CD4-positive, alpha-beta T cell treated with Interleukin-6 at 100 ng/mL for 8 hours (primary cell): ENCODE measurements at places on chromosomes 6 and 20.
A peak's percentile ranks its signal among the peaks of the same experiment; 100 is the strongest.

DNA sequence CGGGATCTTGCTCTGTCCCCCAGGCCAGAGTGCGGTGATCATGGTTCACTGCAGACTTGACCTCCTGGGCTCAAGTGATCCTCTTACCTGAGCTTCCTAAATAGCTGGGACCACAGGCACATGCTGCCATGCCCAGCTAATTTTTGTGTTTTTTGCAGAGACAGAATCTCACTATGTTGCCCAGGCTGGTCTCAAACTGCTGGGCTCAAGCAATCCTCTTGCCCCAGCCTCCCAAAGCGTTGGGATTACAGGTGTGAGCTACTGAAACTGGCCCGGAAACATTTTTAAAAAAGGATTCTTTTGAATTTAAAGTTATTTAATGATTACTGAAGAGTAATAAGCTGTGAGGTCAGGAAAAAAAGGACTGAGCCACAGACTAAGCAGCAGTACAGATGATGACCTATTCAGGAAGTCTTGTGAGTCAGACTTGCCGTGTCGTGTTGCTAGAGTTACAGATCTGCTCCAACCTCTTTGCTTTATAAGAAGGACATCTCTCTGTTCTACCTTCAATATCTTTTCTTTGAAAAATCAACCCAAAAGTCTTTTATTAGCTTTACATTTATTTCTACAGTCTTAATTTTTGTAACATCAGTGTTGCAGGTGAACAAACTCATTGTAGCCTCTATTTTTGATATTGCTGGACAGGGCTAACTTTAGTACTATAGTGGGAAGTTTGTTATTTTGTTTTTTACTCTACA, 108.7 kb downstream of the NCOA3 start:
- DNase-seq, result peak; percentile 59

GRCh38 chr6:95364016-95364604, 213.2 kb upstream of the MANEA start:
- no peak for DNase-seq

- DNase-seq, result no peak
Measured at GRCh38 chr6:107110200-107110599, 5.1 kb downstream of the BEND3 start.

DNA sequence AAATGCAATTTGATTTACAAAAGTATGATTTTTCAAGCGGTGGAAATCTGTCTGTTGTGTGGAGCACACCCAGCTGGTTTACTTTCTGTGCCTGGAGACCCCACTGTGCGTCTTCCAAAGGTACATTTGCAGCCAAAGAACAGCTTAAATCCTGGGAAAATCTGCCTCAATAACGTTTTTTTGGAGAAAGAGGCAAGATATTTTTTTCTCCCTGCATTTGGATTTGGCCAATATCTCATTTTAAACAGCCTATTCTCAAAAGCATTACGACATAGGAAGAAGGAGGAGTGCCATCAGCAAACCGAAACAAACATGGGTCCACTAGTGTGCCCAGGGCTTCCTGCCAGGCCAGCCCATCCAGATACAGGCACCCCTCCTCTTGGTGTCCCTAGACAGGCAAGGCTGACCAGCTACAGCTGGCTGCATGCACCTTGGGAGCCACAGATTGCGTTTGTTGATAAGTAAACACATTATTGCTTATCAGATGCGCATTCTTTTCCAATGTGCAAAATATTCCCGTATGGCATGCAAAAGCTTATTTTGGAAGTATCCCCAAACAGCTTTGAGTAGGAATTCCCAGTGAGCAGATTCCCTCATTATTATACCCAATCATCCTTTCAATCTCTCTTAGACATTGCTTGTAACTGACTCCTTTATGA, 184.5 kb upstream of the MARCKS start:
- DNase-seq, result no peak

GRCh38 chr6:109874086-109874485, 104.0 kb upstream of the GPR6 start:
- no peak for DNase-seq

DNA sequence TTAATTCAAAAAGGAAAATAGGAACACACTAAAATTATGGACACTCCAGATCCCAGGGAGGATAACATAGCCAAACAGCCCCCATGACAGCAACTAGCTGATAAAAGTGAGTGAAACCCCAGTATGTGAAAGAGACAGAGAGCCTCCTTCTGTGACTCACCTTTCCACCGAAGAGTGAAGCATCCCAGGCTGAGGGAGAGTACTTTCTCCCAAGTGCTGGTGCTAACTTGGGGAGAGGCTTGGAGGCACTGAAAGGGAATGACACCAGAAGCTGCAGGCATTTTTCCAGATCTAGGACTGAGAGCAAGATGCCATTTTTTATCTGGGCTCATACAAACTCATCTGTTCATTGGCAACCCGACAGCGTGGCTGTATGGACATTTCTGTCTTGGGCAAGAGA, 339.8 kb downstream of the HTR1B start:
- DNase-seq, result no peak

- no peak for DNase-seq
Measured at GRCh38 chr20:50388733-50389437, 121.3 kb upstream of the PTPN1 start.

GRCh38 chr6:11682561-11682975, 96.0 kb downstream of the ADTRP start:
- no peak for DNase-seq

DNA sequence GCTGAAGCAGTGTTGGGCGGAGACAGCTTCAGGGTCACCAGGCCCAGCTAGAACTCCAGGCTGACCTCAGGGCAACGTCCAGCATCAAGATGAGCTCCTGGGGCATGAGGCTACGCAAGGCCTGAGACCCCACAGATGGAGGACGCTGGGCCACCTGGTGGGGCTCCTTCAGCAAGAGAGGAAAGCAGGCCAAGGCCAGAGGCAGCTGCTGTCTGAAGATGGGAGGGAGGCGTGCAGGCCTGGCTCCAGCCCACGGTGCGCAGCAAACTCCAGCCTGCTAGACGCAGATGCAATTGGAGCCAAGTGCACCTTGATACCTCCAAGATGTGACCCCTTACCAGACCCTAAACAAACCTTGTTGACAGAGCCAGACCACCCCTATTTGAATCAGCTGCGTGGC, 220.9 kb upstream of the RREB1 start:
- no peak for DNase-seq

GRCh38 chr6:113433335-113433991, 423.7 kb upstream of the MARCKS start:
- DNase-seq, result no peak

- DNase-seq, result no peak
Measured at GRCh38 chr20:1034415-1034789, 32.3 kb upstream of the RSPO4 start.

- no peak for DNase-seq
Measured at GRCh38 chr6:3369985-3370360, 86.9 kb downstream of the SLC22A23 start.

GRCh38 chr6:162973151-162973872, 245.5 kb downstream of the PACRG start:
- no peak for DNase-seq

GRCh38 chr6:15952231-15953151, 176.4 kb upstream of the MYLIP start:
- DNase-seq, result no peak

- DNase-seq, result peak; percentile 60
Measured at GRCh38 chr6:5302995-5303622, 41.8 kb downstream of the FARS2 start.

DNA sequence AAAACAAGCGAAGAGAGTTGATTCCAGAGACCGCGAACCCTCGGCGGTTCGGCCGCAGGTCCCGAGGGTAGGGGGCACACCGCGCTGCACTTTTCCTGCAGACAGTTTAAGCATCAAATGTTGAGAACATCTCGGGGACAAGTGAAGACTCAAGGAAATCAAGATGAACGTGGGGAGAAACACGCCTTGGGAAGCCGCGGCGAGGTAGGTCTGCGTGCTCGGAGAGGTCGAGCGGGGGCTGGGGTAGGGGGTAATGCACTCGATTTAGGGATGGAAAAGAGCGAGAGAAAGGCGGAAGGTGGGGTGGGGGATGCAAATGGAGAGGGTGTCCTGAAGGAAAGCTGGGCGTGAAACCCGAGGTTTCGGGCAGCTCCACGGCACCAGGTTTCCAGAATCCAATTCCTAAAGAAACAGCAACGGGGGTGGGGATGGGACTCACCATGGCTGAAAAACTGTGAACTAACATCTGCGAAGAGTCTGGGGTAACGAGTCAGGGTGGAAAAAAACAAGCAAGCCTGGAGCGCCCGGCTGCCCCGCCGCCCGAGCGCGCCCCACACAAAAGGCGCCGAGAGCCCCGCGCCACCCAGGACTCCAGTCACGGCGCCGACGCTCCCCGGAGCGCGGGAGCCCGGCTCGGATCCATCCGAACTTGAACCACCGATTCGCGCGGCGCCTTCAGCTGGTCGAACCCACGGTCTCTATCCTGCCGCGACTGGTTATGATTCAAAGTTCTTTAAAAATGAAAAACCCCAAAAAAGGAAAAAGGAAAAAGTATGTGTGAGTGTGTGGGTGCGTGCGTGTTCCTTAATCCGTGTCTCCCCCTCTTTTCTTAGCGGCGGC, 3.5 kb downstream of the TFAP2A start:
- no peak for DNase-seq

- DNase-seq, result no peak
Measured at GRCh38 chr20:51416532-51417249, 125.8 kb downstream of the NFATC2 start.

- no peak for DNase-seq
Measured at GRCh38 chr6:15025446-15025845, 220.4 kb upstream of the JARID2 start.

- DNase-seq, result no peak
Measured at GRCh38 chr6:29995340-29995777, 53.0 kb downstream of the HLA-A start.

DNA sequence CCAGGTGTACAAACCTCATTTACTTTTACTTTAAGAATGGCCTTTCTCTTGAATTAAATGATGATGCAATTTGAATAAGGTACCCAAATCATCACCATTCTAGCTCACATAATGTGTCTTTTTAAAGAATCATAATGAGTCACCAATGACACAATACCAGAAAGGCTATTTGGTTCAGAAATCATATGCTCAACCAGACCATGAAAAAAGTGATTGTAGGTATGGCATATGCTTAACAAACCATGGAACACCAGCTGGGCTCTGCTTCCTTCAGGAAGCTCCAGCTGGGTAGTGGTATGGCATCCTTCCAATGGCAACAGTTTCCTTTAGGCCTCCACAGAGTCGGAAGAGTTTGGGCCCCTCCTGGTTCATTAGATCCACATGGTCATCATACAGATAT, 128.2 kb downstream of the FRK start:
- no peak for DNase-seq

GRCh38 chr6:164066335-164066734, 651.8 kb downstream of the QKI start:
- no peak for DNase-seq

GRCh38 chr6:106870824-106871717, 103.5 kb downstream of the CD24 start:
- DNase-seq, result no peak

DNA sequence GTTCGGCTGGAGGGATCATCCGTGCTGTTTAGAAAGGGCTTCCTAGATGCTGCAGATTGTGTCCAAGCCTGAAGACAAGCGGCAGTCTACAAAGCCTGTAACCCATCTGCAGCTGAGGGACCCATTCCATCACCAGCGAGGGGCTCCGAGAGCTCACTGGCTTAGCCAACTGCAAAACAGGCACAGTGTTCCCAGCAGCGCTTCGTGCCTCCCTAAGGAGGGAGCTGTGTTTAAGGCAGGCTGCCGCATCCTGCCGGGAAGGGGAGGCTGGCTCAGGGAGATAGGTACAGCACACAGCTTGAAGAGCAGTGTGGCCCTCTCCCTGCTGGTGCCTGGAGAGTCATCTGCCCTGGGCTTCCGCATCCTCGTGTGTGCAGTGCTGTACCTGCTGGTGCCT, 32.4 kb downstream of the DUSP22 start:
- DNase-seq, result no peak

- no peak for DNase-seq
Measured at GRCh38 chr6:168959696-168960095, 293.9 kb downstream of the THBS2 start.

DNA sequence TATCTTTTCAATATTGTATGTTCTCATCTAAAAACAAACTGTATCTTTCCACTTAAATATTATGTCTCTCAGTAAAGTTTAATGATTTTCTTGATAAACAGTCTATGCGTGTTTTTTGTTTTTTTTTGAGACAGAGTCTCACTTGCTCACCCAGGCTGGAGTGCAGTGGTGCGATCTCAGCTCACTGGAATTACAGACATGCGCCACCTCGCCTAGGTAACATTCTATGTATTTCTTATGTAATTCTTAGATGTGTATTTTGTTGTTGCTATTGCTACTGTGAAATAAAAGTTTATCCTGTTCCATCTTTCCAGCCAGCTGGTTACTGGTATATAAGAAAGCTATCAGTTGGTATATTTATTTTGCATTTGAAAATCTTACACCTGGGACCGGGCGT, 29.4 kb downstream of the ABHD12 start:
- DNase-seq, result no peak

- DNase-seq, result peak; percentile 82
Measured at GRCh38 chr6:26234421-26235301, 130.3 kb upstream of the BTN3A2 start.

DNA sequence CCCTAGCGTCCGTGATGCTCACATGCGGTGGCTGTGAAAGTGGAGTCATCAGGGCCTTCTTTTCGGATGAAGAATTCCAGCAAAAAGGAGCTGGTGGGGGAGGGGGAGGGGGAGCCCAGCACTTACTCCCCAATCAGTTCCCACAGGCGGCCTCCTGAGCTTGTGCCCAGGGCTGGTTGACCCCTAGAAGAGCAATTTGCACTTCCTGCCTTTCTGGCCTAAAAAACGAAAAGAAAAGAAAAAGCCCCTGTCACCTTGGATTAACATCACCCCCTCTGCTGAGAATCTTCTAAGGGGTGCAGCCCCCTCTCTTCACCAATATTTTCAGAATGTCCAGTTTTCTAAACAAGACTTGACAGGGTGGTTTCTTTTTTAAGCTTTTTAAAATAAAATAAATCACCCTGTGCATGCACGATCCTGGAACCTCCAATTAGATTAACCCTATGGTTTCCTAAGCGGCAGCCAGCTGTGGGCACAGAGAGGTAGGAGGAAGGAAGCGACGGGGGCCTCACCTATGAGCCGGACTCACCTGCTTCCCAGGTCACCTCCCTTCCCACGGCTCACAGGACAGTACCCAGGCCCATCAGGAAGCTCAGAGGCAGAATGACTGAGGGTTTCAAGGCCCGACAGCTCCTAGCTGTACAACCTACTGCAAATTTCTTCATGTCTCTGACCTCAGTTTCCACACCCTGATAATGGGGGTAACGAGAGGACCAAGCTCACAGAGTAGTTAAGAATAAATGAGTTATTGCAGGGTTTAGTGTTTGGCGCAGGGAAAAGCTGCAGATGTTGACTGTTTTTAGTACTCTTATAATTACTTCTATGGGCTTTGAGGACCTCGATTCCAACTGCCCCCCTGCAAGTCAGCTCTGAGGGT, 10.5 kb upstream of the TGM2 start:
- DNase-seq, result no peak

DNA sequence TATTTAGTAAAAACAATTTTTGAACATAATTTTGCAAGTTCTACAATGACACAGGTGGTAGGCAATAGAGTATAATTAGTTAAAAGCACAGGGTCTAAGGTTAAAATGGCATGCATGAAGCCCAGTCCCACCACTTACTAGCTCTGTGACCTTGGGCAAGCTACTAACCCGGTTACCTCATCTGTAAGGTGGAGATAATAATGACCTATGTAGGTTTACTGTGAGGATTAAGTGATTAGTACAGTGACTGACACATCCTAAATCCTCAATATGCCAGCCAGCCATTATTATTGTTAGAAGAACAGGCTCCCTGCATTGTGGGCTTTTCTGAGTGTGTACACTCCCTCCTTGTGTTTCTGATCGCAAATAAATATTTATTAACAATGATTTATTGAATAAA, 26.2 kb downstream of the ATXN1 start:
- no peak for DNase-seq

GRCh38 chr6:3526962-3527650, 70.3 kb upstream of the SLC22A23 start:
- DNase-seq, result no peak
